ENCODE measurements at places on chromosomes 5 and 9.

- DNase-seq = no peak
Observed at GRCh38 chr9:78714576-78714975, 417.7 kb downstream of the PSAT1 start.

DNA sequence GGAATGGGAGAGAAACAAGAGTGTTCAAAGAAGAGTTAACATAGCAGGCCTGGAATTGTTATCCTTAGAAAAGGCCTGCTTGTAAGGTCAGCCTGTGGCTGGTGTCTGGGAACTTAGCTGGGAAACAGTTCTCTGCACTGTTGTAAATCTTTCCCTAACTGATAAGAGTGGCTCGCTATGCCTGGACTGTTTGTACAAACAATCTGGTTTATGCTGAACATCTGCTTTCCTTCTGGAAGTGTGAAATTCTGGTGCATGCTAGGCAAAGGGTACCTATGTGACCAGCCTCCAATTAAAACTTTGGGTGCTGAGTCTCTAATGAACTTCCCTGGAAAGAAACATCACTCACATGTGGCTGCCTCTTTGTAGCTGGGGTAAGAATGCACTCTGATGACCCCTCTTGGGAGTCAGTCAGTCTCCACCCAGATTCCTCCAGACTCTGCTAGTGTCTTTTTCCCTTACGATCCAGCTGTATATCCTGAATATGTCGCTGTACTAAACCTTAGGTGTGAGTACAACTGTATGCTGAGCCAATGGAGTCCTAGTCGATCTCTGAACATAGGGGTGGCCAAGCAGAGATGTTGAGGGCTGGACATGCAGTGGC lies 16.5 kb downstream of the SPARC start:
- no peak for DNase-seq

GRCh38 chr5:35954175-35954574 lies 15.8 kb upstream of the CAPSL start:
- no peak for DNase-seq

GRCh38 chr5:144365885-144366284 lies 195.2 kb downstream of the KCTD16 start:
- DNase-seq = no peak

DNA sequence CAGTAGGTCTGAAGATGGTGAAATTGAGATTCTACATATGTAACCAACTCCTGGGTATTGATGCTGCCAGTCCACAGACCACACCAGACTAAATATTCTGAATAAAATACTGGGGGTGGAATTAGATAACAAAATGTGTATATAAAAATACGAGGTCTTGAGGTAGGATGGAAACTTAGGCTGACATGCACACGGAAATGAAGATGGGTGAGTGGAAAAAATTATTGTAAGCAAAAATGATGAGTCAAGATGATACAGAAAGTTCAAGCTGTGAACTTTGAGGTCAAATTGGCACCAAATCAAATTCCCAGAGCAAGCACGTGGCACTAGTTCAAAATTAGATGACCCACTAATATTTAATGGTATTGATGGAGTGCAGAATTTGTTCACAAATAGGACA lies 713.4 kb upstream of the ACO1 start:
- DNase-seq = no peak
